ENCODE measurements at places on chromosomes 3 and 15.

- DNase-seq: no peak
These were observed 116.5 kb downstream of the LRRK1 start for GRCh38 chr15:101035611-101036010.

DNA sequence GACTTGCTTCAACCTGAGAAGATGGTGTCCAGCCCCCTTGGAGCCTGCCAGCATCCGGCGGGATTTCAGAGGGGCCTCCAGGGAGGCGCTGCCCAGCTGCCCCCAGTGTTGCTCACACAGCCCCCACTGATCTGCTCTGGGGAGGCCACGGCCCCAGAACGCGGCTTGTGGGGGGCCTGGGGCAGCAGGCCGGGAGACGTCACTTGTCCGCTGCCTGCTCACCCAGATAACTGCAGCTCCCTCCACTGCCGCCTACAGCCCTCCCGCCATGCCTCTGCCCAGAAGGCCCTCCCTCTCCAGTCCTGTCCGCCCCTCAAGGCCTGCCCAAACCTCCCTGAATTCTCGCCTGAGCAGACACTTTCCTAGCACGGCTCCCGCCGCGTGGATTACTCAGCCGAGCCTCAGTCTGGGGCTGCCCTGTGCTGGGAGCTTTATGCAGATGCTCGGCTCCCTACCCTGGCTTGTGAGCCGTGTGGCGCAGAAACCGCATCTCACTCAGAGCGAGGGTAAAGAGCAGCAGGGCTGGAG is 17.2 kb upstream of the ADIPOQ start:
- DNase-seq: no peak

GRCh38 chr15:85415783-85416182 is 35.4 kb downstream of the AKAP13 start:
- DNase-seq: no peak

DNA sequence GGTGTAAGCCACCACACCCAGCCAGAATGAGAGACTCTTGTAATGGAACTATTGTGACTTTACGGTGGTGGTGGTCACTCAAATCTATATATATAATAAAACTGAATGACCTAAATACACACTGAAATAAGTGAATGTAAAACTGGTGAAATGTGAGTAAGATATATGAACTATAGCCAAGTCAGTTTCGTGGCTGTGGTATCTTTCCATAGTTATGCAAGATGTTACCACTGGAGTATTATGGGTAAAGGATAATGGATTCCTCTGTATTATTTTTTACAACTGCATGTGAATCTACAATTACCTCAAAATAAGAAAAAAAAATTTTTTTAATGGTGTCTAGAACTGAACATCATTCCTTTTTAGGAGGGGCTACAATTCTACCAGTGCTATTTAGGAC is 21.9 kb downstream of the PIK3CB start:
- no peak for DNase-seq

DNA sequence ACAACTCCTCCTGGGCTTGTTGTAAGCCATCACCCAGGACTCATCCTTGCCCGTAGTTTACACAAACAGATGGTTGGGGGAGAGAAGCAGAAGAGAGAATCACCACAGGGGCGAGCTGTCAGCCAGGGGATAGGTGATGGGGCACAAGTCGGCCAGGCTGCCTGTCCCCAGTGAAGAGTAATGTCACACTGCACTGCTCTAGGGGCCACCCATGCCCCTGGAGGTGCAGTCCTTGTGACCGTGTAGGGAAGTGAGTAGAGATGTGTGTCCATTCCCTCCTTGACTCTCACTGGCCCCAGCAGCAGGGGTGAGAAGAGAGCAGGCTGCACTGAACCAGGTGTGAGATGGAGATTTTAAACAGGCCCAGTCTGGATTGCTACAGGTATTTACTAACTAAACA is 17.1 kb upstream of the PRSS50 start:
- no peak for DNase-seq
